Neural progenitor cell (in vitro differentiated cells): ENCODE measurements at places on chromosomes 6 and 20. TPM values are rescaled to one million over a fixed set of nuclear protein-coding genes. Genes with fewer than 3 reads are reported as not detected.

DNA sequence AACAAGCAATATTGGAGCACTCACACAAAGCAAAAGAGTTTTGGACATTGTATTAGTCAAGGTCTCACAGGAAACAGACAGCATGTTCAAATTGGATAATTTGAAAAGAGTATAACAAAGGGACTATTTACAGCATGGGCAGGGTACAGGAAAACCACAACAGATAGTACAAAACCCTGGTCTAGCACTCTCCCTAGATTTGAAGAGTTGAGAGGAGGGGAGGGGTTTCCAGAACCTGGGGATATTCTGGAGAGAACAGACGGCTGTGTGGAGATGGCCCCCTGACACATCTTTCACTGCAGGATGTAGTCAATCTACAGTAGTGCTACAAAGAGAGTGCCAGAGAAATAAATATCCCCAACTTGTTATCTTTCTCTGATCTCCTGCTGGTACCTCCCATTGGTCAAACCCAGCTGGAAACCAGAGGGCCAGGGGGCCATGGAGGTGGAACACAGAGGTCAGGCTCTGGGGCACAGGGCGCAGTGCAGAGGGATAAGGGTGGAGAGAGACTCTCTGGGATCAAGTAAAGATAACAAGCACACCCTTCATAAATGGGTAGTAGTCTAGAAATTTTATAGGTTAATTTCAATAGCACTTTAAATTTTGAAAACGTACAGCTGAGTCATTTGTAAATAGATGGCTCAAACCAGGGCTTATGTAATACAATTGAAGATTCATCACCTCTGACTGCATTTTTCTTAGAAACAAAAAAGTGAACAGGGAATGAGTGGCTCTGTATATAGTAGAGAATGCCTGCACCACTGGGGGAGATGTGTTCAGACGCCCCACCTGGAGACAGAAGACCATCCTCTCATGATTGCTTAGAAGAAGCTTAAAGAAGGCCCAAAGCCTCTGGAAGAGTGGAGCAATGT, 25.7 kb downstream of the RCAN2 start:
- no peak overlapping the region for H3K27ac ChIP-seq
- H3K4me3 ChIP-seq, result no peak overlapping the region

DNA sequence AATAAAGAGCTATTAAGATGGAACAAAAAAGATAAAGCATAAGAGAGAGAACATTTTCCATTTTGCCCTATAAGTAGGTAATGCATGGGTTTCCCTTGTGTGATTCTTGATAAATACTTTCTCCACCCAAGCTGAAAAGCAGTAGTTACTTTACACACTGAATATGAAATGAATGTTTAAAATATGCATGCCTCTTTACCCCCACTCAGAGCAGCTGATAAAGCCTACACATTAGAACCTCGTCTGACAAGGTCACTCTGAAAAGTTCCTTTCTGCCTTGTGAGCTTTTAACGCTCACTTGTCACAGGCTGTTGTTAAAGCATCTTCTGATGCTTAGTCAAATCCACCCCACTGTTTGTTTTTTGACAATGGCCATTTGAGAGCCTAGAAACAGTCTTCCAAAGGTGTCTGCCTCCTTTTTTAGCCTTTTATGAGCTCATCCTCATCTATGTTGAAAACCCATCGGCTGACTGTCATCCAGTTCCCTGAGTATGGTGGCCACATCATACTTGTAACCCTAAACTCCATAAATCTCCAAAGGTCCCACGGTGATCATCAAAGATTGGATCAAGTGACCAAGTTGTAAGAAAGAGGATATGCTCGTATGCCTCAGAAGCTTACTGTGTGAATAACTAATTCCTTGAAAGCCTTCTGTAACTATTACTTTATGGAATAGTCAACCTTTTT, 102.8 kb downstream of the ATXN1 start:
- H3K27ac ChIP-seq, result no peak overlapping the region
- DNase-seq, result peak; percentile 14
- peaks cover 18% of the 10 kb centered on the region for H3K4me1 ChIP-seq
- H3K36me3 ChIP-seq, result no peaks in the 10 kb centered on the region
- H3K4me3 ChIP-seq, result no peak overlapping the region
- H3K27me3 ChIP-seq, result no peaks in the 10 kb centered on the region

DNA sequence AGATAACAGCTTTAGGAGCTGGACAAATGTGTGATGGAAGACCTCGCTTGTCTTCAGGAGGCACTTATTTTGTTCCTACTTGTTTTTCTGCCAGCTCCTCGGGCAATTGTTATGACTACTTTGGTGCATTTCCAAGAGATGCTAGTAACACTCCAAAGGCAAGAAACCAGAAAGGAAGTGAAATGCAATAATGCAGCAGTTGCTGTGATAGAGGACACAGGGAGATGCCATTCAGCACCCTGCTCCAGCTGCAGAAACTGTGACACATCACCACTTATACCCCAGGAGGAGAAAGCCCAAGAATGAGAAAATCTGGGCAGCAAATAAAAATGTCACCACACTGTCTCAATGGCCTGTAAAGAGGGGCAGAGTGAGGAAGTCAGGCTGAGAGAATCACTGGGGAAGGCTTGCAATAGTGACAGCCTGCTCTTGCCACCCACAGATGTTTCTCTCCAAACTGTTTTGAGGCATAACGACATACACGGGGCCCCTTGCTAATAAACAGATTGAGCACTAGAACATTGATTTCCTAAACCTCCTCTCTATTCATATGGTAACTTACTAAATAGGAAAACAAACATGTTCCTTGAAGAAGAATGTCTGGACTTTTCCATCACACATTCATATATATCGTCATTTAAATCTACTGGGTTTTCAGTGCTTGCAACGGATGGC, 231.0 kb upstream of the PRND start:
- no peaks in the 10 kb centered on the region for H3K36me3 ChIP-seq
- no peak overlapping the region for H3K4me3 ChIP-seq
- H3K4me1 ChIP-seq, result no peaks in the 10 kb centered on the region
- H3K27ac ChIP-seq, result no peak overlapping the region

- no peaks in the 10 kb centered on the region for H3K4me1 ChIP-seq
- H3K4me3 ChIP-seq, result no peak overlapping the region
- no peaks in the 10 kb centered on the region for H3K27me3 ChIP-seq
- H3K27ac ChIP-seq, result no peak overlapping the region
- no peaks in the 10 kb centered on the region for H3K36me3 ChIP-seq
- no peak for DNase-seq
These were observed 166.0 kb downstream of the DLL1 start for GRCh38 chr6:170124836-170125235.

- no peak overlapping the region for H3K4me3 ChIP-seq
- H3K4me1 ChIP-seq, result no peaks in the 10 kb centered on the region
- peaks cover 60% of the 10 kb centered on the region for H3K27me3 ChIP-seq
- DNase-seq, result no peak
- no peak overlapping the region for H3K27ac ChIP-seq
- H3K36me3 ChIP-seq, result no peaks in the 10 kb centered on the region
These were observed 145.0 kb downstream of the PHACTR3 start for GRCh38 chr20:59749301-59749700.

DNA sequence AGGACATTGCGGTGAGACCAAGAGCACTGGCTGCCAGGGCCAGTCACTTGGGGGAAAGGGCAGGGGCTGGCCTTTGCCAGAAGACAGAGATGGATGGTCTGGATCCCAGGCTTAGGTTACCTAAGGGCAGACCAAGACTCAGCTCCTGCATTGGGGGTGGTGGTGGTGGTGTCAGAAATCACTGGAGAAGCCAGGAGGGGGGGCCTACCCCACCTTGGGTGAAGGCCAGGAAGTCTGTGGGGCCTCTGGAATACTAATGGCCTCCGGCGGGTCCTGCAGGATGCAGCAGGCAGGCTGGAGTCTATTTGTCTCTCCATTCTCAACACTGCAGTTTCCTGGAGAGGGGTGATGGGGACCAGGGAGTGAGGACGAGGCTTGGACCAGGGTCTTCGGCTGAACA, 32.8 kb downstream of the CD40 start:
- peaks cover 8% of the 10 kb centered on the region for H3K4me1 ChIP-seq
- H3K27me3 ChIP-seq, result no peaks in the 10 kb centered on the region
- DNase-seq, result no peak
- H3K36me3 ChIP-seq, result no peaks in the 10 kb centered on the region

DNA sequence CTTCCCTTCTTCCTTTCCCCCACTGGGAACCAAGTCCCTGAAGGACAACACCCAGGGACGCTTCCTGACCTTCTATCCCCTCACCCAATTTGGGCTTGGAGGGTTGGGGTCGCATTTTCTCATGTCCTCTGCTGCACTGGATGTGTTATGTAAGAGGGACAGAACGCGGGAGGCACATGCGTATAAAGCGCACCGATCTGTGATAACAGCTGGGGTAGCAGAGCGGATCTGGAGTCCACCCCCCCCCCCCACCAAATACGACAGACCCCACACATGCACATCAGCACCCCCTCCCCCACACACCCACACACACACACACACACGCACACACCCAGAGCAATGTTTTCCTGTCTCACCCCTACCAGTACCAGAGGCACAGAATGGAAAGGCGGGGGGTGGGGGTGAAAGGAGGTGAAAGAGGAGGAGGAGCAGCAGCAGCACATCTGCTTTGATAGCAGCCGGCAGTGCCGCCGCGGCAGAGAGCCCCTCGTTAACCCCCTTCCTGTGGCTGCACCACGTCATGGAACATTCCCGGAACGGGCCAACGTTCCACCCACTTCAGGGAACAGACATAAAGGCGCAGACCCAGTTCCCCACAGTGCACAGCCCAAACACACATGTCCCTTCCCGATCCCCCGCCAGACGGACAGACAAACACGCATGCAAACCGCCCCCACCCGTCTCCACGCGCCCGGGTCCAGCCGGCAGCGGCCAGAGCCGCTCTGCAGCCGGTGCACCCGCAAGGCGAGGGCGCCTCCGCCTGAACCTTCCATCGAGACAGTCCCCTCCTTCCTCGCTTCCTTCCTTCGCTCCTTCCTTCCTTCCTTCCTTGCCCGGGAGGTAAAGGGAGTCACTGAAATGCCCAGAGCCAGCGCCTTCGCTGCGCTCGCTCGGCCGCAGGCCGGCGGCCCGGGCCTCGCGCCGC, 590 bp downstream of the HIVEP2 start:
- peak overlapping the region; percentile 71 for H3K27ac ChIP-seq
- H3K4me3 ChIP-seq, result peak overlapping the region; percentile 70
- peak; percentile 78 for DNase-seq
- peaks cover 10% of the 10 kb centered on the region for H3K4me1 ChIP-seq
- H3K27me3 ChIP-seq, result peaks cover 43% of the 10 kb centered on the region

GRCh38 chr20:63121749-63122405, 94.1 kb downstream of the YTHDF1 start:
- no peak overlapping the region for H3K4me3 ChIP-seq
- no peaks in the 10 kb centered on the region for H3K36me3 ChIP-seq
- DNase-seq, result no peak
- H3K4me1 ChIP-seq, result no peaks in the 10 kb centered on the region

GRCh38 chr6:4670290-4670689, 105.9 kb upstream of the CDYL start:
- H3K27me3 ChIP-seq, result no peaks in the 10 kb centered on the region
- H3K27ac ChIP-seq, result no peak overlapping the region
- no peak overlapping the region for H3K4me3 ChIP-seq
- no peak for DNase-seq
- H3K36me3 ChIP-seq, result no peaks in the 10 kb centered on the region

- peak; percentile 41 for DNase-seq
- H3K27me3 ChIP-seq, result no peaks in the 10 kb centered on the region
- H3K4me3 ChIP-seq, result no peak overlapping the region
These were observed 83.6 kb downstream of the PFDN4 start for GRCh38 chr20:54291339-54292010.

GRCh38 chr6:20341096-20341495, 60.6 kb upstream of the E2F3 start:
- no peak overlapping the region for H3K4me3 ChIP-seq
- H3K36me3 ChIP-seq, result no peaks in the 10 kb centered on the region
- H3K4me1 ChIP-seq, result no peaks in the 10 kb centered on the region
- H3K27ac ChIP-seq, result no peak overlapping the region

DNA sequence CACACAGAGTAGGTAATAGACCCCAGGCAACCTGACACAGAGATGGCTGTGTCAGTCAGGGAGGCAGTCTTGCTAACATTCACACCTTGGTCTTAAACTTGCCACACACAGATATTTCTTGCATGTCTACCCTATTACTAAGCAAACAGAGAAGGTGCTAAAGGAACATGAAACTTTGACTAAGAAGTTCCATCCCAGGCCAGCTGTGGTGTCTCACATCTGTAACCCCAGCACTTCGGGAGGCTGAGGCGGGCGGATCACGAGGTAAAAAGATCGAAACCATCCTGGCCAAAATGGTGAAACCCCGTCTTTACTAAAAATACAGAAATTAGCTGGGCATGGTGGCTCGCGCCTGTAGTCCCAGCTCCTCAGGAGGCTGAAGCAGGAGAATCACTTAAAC, 222.4 kb upstream of the JARID2 start:
- no peaks in the 10 kb centered on the region for H3K27me3 ChIP-seq
- H3K36me3 ChIP-seq, result no peaks in the 10 kb centered on the region

DNA sequence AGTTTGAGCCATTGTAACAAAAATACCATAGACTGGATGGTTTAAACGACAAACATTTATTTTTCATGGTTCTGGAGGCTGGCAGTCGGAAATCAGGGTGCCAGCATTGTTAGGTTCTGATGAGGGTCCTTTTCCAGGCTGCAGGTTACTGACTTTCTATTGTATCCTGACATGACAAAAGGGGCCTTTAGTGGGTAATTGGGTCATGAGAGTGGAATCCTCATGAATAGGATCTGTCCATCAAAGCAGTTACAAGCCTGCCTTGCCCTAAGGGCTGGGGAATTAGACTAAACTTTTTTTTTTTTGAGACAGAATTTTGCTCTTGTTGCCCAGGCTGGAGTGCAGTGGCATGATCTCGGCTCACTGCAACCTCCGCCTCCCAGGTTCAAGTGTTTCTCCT, 347.9 kb upstream of the TSHZ2 start:
- no peak overlapping the region for H3K4me3 ChIP-seq
- H3K36me3 ChIP-seq, result no peaks in the 10 kb centered on the region
- peak; percentile 54 for DNase-seq
- no peaks in the 10 kb centered on the region for H3K27me3 ChIP-seq

DNA sequence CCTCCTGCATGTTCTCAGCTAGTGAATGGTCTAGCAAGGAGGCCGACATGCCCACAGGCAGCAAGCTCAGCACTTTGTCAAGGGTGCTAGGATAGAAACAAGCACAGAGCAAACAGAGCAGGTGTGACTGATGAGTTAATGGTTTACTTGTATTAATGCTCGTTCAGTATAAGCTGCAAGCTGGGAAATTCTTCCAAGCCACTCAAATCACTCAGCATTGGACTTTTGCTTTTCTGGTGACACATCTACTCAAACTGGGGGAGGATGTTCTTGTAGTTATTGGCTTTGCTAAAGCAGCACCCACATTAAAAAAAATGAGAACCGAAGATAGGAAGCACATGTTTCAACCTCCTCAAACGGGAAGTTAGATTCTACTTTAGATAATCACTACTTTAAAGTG, 43.1 kb upstream of the NEDD9 start:
- H3K4me1 ChIP-seq, result peaks cover 31% of the 10 kb centered on the region
- H3K36me3 ChIP-seq, result no peaks in the 10 kb centered on the region
- H3K4me3 ChIP-seq, result no peak overlapping the region
- no peaks in the 10 kb centered on the region for H3K27me3 ChIP-seq

The PERP gene
- 29.9 and 35.4 TPM in 2 replicates for total RNA-seq

The CDH26 gene
- total RNA-seq, result 0.09 TPM in 1 of 2 replicates, not detected in the other

The TAF11 gene
- total RNA-seq, result 51.8 and 75.0 TPM in 2 replicates

The SCGN gene
- total RNA-seq, result not detected in 2 replicates

The HSPA1L gene
- 0.49 and 1.2 TPM in 2 replicates for total RNA-seq
